ENCODE measurements at places on chromosomes 3 and 15. TPM values are rescaled to one million over a fixed set of nuclear protein-coding genes. Genes with fewer than 3 reads are reported as not detected.

ALDH1L1 gene
- total RNA-seq, result 0.50 TPM

ALDH1A2 gene
- not detected for total RNA-seq

DNA sequence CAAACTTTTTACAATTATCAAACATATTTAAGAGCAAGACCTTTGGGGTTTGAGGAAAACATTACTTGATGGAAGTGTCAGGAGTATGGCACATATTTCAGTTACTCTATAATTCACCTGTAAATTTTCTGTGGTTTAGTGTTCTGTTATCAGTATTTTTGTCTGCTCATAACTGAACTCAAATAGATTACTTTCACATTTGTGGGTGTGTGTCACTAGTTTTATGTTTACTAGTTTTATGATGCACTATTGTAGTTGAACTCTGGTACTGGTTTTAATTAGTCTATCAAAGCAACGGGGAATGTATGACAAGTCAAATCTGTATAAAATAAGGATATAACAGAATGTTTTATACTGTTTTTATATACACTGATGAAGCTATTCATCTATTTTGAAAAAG is 27.2 kb downstream of the OXSM start:
- no peak for DNase-seq

- no peak for DNase-seq
These were observed 77.6 kb upstream of the XXYLT1 start for GRCh38 chr3:195348426-195349115.

GRCh38 chr15:58352026-58352929 is 79.5 kb upstream of the LIPC start:
- DNase-seq, result no peak

- DNase-seq, result no peak
These were observed 239.7 kb upstream of the BHLHE40 start for GRCh38 chr3:4739289-4740236.

Measured in A172 (cell line).